ENCODE measurements at places on chromosomes 1 and 21.

- no peak for DNase-seq
These were observed 20.2 kb downstream of the NFYC start for GRCh38 chr1:40711465-40712404.

DNA sequence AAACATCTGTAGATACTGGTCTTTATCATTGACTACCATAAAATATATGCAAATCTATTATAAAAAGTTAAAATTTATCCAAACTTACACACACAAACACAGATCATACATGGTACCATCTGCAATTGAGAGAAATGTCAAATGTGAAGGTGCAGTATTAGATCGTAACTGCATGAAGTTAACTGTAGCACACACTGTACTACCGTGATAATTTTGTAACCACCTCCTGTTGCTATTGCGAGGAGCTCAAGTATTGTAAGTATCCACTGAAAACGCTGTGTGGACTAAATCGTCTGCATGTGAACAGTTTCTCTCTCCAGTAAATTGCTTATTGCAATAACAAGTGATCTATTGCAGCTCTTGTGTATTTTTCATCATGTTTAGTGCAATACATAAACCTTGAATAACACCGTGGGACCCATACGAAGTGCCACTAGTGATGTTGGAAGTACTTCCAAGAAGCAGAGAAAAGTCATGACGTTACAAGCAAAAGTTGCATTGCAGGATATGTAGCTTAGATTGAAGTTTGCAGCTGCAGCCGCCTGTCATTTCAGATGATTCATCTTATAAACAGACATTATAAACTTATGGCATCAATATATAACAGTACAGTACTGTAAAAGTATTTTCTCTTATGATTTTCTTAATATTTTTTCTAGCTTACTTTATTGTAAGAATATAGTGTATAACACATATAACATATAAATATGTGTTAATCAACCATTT, 172.9 kb downstream of the SDCCAG8 start:
- no peak for DNase-seq

DNA sequence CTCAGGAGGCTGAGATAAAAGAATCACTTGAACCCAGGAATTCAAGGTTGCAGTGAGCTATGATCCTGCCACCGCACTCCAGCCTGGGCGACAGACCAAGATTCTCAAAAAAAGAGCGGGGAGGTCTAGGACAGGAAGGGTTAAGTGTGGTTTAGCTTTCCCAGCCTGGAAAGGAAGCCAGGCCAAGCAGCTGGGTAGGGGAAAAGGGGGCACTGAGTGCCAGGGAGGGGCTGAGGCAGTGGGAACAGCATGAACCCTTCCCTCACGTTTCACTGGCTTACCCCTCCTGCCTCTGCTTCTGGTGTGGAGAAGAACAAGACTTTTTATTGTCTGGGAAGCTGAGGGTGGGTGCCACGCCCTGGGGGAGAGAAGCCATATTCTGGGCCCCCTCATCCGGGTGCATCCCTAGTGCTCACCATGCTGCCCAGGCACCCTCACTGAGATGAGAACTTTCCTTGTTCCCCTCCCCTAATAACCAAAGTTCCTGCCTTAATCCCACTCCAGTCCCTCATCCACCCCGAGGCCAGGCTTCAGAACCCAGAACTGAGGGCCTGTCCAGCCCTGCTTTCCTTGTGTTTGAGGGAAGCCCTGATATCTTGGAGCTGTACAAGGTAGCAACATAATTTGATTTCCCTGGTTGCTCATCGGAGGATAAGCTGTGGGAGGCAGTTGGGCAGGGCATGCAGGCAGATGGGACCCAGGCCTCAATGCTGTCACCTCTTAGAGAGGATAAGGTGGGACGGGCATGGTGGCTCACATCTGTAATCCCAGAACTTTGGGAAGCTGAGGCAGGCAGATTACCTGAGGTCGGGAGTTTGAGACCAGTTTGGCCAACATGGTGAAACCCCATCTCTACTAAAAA, 2.0 kb upstream of the LMNA start:
- DNase-seq: no peak

- DNase-seq: no peak
These were observed 11.6 kb upstream of the PIGC start for GRCh38 chr1:172455451-172455850.

DNA sequence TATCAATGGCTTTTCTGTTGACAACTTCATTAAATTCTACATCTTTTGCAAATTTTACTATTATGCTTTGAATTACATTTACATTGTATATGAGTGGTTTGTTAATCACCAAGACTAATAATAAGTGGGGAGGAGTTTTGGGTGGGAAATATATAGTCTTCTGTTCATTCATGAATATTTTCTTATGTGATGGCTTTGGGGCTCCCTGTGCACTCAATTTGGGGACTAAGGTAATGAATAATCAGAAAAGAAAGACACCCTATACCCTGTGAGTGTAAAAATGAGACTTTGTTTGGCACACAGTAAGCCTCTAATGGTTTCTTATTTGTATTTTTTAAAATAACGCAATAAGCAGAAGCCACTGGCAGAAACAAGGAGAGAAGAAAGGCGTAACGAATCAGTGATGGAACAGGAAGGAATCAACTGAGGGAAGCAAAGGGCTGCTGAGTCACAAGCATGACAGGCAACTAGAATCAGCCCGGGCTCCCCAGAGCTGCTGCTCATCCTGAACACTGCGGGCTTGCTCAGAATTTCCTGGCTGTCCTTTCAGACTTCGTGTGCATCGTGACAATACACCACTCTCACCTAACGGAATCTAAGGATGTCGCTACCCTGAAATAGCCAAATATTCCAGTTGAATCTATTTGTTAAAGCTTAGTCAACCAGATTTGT, 20.8 kb upstream of the RGS2 start:
- no peak for DNase-seq

Data from activated T-cell treated with anti-CD3 and anti-CD28 coated beads for 24 hours (primary cell).